ENCODE measurements at places on chromosomes 16 and 17. TPM values are rescaled to one million over a fixed set of nuclear protein-coding genes. Genes with fewer than 3 reads are reported as not detected.

Gene UBE2Z
- 51.0 TPM for total RNA-seq

Gene P2RX1
- not detected for total RNA-seq

Gene MAPK8IP3
- total RNA-seq, result 21.9 TPM

Gene ZNF624
- 6.9 TPM for total RNA-seq

Gene FBXO39
- 24.9 TPM for total RNA-seq

Gene DNAI2
- not detected for total RNA-seq

Gene RNF43
- total RNA-seq, result under 0.01 TPM
